Stimulated activated naive CD4-positive, alpha-beta T cell (primary cell): ENCODE measurements at places on chromosomes 1 and 21.

GRCh38 chr1:147292631-147293251 lies 50.3 kb downstream of the CHD1L start:
- DNase-seq = no peak

DNA sequence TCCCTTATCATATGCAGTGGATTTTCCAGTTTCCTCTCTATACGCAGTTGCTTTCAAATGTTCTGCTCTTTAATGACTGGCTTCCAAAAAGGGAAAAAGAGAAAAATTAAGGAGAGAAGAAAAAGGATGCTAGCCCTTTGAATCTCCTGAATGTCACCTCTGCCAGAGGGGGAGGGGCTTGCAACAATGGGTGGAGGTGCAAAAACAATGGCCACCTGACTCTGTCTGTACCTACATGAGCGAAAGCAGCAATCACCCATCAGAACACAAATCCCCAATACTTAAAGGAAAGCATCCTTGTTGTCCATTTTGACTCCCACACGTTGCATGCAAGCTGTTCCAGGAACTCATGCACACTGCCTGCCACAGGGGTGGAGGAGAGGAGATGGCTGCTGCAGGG lies 61.2 kb downstream of the CCDC30 start:
- no peak for DNase-seq

GRCh38 chr1:233304489-233305102 lies 9.1 kb upstream of the PCNX2 start:
- DNase-seq = peak; percentile 45

- DNase-seq = no peak
Measured at GRCh38 chr1:206721454-206721853, 36.7 kb downstream of the MAPKAPK2 start.

GRCh38 chr1:200022239-200022804 lies 5.2 kb upstream of the NR5A2 start:
- no peak for DNase-seq

GRCh38 chr1:46394872-46395465 lies 852 bp downstream of the FAAH start:
- DNase-seq = no peak

- DNase-seq = no peak
Measured at GRCh38 chr1:71625004-71625403, 544.2 kb upstream of the ZRANB2 start.

GRCh38 chr1:34771573-34772371 lies 9.2 kb upstream of the GJB3 start:
- no peak for DNase-seq

DNA sequence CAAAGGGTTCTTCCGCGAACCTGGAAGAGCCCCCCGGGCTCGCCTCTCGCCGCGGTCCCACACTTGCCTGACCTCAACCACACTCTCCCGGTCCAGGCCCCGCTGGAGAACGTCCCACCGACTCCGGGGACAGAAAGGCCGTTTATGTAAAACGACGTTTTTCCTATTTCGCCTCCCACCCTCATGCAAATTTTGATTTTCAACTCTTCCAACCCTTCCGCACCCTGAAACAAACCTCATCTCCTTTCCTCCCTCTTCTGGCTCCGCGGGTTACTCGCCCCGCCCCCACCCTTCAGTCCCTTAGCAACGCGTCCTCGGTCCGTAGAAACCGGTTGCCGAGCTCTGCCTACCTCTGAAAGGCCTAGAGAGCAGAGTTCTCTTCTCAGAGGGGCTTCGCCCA lies at the start of gene C1orf141:
TSS of gene C1orf141 (minus strand) at position 276 of the 400 bp plus-strand sequence. CDS start 7,730 bp downstream, outside the sequence.
- DNase-seq = peak; percentile 45

DNA sequence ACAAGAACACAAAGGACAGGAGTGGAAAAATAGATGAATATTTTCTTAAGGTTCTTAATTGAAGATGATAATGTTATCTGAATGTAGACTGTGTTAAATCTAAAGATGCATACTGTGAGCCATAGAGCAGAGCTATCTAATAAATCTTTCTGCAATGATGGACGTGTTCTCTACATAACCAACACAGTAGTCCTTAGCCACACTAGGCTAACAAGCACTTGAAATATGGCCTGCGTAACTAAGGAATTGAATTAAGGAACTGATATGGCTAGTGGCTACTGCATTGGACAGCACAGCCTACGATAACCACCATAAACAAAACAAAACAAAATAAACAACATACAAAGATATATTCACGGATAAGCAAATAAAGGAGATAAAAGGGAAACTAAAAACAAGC lies 181.3 kb downstream of the LYPLAL1 start:
- DNase-seq = no peak

- DNase-seq = no peak
Measured at GRCh38 chr1:21189421-21189820, 12.7 kb upstream of the EIF4G3 start.

GRCh38 chr1:176315519-176316220 lies 108.6 kb upstream of the COP1 start:
- no peak for DNase-seq

- no peak for DNase-seq
Measured at GRCh38 chr1:41003127-41003639, 18.3 kb downstream of the SLFNL1 start.

- no peak for DNase-seq
Measured at GRCh38 chr1:160365325-160365724, 1.5 kb upstream of the NHLH1 start.

DNA sequence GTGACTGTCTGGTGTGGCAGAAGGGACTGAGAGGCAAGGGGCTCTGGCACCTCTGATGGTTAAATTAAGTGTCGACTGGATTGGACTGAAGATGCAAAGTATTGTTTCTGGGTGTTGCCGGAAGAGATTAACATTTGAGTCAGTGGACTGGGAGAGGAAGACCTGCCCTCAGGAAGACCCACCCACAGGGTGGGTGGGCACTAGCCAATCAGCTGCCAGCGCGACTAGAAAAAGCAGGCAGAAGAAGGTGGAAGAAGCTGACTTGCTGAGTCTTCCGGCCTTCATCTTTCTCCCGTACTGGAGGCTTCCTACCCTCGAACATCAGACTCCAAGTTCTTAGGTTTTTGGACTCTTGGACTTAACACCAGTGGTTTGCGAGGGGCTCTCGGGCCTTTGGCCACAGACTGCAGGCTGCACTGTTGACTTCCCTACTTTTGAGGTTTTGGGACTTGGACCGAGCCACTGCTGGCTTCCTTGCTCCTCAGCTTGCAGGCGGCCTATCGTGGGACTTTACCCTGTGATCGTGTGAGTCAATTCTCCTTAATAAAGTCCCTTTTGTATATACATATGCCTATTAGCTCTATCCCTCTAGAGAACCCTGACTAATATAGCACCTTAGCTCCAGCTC lies 79.6 kb downstream of the KAZN start:
- no peak for DNase-seq

DNA sequence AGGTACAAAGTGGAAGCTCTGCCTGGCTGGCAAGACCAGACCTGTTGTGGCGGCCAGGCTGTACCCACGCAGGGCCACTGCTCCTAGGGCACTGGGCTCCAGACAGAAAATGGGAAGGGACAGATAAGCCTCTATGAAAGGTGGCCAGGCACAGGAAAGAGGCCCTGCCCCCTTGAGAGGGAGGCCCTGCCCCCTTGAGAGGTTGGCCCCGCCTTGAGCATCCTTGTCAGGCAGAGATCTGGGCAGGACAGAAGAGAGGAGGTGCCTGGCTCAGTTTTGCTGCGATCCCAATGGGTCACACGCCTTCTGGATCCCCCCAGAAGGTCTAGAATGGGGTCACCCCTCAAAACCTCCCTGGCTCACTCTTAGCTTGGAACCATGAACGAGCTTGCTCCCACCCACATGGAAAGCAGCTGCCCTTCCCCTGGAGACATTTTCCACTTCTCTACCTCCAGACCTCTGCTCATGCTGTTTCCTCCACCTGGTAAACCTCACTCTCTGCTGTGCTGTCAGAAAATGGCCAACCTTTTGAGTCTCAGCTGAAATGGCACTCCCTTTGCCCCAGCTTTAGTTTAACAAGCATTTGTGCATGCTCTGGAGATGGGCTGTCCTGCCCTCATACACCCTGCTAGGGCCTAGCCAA lies 17.5 kb upstream of the ECE1 start:
- DNase-seq = no peak

GRCh38 chr1:115237023-115237422 lies 101.0 kb downstream of the NGF start:
- no peak for DNase-seq

GRCh38 chr1:169109561-169110134 lies 3.2 kb downstream of the ATP1B1 start:
- no peak for DNase-seq

GRCh38 chr1:9553736-9554144 lies 14.5 kb downstream of the SLC25A33 start:
- no peak for DNase-seq

DNA sequence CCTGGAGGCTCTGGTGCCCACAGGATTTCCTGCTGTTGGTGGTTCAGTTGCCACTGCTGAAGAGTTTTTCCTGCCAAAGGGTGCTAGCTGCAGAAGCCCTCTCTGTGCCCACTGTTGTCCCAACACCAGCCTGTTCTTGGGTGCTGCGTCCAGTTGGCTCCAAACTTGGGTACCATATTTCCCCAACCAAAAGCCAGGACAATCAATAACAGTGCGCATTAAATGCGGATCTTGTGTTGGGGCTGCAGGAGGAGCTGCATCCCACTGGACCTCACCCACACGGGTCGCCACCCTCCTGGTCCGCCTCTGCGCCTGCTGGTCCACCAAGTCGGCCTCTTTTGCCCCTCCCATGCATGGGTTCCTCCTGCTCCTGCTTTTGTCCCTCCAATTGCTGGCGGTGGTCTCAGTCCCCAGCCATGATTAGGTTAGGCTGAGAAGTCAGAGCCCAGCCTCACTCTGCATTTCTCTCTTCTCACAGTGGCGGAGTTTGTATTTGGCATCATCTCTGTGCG lies 9.8 kb downstream of the ABCG1 start:
- no peak for DNase-seq

DNA sequence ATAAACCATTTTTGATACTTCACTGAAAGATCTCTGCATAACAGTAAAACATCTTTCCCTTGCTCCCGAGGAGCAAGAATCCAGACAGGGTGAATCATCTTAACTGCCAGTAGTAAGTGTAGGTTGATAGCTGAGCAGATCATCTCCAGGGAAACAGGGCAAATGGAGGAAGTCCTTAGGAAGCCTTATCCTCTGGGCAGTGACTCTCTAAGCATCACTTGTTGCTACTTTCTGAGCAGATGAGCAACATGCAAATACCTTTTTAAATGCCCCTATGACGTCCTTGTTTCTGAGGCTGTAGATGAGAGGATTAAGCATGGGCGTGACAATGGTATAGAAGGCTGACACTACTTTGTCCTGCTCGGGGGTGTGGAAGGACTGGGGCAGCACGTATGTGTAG lies 8.9 kb downstream of the OR2T11 start:
- DNase-seq = no peak

DNA sequence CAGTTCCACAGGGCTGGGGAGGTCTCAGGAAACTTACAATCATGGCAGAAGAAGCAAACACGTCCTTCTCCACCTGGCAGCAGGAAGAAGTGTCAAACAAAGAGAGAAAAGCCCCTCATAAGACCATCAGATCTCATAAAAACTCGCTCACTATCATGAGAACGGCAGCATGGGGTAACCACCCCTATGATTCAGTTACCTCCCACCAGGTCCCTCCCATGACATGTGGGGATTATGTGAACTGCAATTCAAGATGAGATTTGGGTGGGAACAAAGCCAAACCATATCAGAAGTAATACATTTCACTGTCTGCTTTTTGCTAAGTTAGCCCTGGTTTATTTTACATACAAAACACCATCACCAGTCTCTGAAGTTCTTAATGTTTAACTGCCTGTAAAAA lies 68.5 kb downstream of the RBM11 start:
- no peak for DNase-seq

- no peak for DNase-seq
Measured at GRCh38 chr1:202221911-202222909, 28.6 kb downstream of the LGR6 start.

DNA sequence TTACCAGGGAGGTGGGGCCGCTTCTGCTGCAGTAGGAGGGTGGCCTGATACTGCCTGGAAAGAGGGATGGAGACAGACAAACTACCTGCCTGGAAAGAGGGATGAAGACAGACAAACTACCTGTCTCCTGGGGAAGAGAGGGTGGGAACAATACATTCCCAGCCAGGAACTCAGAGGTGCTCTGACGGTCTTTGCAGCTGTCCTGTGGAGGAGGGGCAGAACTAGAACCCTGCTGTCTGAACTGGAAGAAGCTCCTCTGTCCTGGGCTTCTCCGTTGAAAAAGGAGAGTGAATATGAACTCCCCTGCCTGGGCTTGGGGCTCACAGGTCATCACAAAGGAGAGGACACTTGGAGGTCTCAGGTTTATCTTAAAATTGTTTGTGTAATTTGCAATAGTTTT lies 40.3 kb upstream of the ETV3 start:
- no peak for DNase-seq

DNA sequence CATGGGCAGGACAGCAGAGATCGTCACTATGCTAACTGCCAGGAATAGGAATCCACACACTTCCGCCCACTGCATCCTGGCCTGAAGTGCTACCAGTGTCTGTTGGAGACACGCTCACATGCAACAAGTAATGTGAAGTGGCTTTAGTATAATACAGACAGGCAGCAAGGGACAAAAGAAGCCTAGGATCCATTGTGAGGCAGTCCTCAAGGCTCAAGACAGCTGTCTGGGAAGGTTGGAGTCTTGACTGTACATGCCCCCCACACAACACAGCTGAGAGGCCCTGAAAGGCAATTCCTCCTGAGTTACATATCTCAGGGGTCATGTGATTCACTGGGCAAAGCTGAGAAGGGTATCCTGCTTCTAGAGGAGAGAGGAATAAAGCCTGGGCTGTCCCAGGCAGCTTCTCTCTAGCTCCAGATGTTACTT lies 39.9 kb upstream of the CD1D start:
- DNase-seq = no peak
